NCI-H1092 (cell line): ENCODE measurements at places on chromosomes 12 and 14.

- DNase-seq: no peak
Observed at GRCh38 chr14:90656973-90657372, 159.3 kb downstream of the TTC7B start.

DNA sequence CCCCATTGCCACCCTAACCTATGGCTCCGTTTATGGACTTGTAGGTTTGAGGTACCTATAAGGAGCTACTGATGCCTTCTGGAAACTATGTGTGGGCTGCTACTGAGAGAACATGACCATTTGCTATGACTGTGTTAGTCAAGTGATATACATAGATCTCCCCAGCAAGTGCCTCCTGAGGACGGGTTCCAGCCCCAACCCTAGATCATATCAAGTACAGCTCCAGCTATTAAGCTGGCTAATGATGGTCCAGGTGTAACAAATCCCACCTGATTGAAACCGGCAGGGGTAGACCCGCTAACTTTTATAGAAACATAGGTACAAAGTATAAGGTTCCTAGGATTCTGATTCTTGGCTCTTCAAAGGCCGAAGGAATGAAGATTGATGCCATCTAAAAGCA is 23.7 kb downstream of the NINJ2 start:
- no peak for DNase-seq

- DNase-seq: no peak
Observed at GRCh38 chr12:49664591-49665239, 41.4 kb downstream of the PRPF40B start.

GRCh38 chr14:84726471-84726870 is 803.5 kb upstream of the FLRT2 start:
- DNase-seq: no peak

- DNase-seq: no peak
Observed at GRCh38 chr12:116542345-116542956, 16.7 kb upstream of the MAP1LC3B2 start.

- no peak for DNase-seq
Observed at GRCh38 chr14:54483073-54483745, 5.6 kb downstream of the GMFB start.

DNA sequence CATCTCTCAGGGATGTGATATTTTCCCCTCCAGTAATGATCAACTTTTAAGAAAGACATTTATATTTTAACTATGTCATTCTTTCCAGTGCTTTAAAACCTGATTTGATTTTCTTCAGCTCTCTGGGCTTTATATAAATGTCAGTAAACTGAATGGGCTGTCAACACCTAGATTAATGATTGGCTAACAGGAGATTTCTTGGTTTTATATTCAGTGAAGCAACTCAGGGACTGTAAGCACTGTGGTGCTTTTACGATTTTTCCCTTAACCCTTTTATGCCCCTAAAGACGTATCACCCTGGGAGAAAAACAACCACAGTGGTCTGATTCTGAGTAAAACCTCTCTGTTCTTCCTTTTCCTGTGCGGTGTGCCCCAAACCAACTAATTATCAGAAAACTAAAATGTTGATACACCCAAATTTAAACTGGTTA is 38.0 kb downstream of the PTGER2 start:
- DNase-seq: no peak

DNA sequence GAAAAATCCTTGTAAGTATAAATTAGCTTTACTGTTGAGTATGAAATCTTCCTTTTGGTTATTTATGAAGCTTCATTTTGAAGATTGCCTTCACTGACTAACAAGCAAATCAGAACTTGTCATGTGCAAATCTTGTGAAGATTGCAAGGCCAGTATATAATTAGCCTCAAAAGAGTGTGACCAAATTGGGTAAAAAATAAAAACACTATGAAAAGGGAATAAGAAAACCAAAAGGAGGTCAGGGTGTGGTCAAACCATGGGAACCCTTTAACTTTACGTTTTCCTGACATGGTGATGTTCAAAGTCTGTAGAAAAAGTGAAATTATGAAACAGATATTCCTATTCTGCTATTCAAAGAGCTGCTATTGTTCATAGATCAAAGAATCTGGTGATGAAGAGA is 230.3 kb downstream of the BCAT1 start:
- DNase-seq: no peak

DNA sequence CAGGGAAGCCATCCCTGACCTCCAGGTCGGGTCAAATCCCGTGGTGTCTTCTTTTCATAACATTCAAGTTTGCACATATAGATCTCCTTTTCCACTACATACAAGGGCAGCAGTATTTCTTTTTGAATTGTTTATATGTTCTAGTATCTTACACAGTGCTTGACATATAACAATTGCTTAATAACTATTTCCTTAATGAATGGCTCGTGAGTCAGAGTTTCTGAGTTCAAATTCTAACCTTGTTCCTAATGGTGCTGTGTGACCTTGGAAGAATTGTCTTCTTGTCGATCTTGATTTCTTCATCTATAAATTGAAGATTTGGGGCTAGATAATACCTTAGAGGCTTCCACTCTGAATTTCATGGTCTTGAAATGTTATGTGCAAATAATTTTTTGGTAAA is 57.2 kb upstream of the PELI2 start:
- DNase-seq: no peak

DNA sequence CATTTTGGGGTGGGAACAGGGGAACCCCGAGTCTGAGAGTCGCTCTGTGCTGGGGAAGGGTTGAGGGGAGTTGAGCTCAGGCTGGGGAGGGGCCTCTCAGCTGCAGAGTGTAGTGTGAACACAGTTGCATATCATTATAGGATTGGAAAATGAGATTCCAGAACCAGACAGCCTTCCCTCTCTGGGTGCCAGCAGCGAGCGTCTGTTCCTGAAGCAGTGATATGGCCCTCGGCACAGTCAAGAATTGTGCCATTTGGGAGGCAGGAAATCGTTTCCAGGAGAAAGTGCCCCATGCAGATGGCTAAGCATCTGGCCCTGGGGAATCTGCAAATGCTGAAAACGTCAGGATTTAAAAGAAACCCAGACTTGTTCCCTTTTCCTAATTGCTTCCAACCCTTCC is 70.4 kb upstream of the SFSWAP start:
- no peak for DNase-seq

DNA sequence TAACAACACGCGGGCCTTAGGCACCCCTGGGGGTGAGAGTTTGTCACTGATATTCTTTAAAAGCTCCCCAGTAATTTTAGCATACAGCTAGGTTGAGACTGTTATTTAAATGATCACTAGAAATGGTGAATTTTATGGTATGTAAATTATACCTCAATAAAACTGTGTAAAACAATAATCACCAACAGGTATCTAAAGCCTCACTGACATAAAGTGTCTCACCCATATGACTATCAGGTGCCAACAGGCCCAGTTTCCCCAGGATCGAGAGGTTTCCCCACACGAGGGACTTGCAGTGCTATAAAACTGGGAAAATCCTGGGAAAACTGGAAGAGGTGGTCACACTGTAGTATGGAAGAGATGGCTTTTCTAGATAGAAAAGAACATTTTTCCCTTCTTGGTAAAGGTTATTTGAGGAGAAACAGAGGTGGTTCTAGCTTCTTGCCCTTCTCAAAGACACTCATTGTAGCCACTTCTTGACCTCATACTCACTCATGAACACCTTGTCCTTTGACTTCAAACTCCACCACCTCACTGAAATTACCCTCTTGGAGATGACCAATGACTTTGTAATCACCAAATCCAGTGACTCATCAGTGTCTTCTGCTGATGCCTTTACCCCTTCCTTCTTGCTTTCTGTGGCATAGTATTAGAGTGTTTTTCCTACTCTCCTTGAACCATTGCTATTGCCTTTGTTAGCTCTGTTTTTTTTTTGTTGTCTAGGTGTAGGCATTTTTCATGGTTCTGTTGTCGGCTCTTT is 24.8 kb upstream of the NUBPL start:
- no peak for DNase-seq

DNA sequence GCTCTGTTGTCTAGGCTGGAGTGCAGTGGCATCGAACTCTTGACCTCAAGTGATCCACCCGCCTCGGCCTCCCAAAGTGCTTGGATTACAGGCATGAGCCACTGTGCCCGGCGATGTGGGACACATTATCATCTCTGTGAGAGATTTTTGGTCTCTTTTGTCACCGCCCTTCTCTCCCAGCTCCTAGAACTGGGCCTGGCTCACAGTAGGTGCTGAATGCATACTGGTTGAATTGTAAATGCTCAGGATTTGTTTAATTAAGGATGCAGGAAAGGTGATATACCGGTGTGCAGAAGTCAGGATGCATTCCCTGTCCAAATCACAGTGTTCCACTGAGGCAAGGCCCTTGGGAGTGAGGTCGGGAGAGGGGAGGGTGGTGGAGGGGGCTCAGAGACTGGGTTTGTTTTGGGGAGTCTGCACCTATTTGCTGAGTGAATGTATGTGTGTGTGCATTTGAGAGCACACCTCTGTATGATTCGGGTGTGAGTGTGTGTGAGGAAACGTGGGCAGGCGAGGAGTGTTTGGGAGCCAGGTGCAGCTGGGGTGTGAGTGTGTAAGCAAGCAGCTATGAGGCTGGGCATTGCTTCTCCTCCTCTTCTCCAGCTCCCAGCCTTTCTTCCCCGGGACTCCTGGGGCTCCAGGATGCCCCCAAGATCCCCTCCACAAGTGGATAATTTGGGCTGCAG is 1.0 kb upstream of the KRT18 start:
- DNase-seq: no peak

GRCh38 chr12:46065412-46066166 is 75.2 kb upstream of the SCAF11 start:
- DNase-seq: no peak

DNA sequence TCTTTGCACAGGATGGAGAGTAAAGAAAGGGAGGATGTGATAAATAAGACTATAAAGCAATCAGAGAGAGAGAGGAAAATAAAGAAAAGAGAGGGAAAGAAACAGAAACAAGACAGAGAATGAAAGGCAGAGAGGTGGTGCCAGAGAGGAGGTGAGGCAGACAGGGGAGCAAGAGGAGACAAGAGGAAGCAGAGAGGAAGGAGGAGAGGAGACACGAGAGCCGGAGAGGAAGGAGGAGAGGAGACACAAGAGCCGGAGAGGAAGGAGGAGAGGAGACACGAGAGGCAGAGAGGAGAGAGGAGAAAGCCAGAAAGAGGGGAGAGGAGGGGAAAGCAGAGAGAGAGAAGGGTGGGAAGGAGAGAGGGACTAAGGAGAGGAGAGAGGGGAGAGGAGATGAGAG is 125.2 kb downstream of the PAPOLA start:
- no peak for DNase-seq

DNA sequence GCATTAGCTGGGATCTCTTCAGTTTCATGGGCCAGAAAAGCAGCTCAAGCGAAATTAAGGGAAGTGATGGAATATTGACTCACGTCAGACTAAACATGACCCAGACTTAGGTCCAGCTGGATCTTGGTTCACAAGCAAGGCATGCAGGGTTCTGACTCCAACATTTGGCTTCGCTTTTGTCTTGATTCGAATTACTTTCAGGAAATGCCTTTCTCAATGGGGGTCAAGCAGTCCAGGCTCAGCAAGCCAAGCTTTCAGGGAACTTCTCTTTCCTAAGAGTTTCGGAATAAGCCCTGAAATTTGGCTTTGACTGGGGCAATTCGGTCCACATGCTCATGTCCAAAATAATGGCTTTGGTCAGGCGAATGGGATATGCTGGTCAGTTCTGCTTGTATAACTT is 678.7 kb upstream of the TMEM132C start:
- no peak for DNase-seq

- no peak for DNase-seq
Observed at GRCh38 chr12:95790917-95791849, 619 bp upstream of the NTN4 start.

- DNase-seq: no peak
Observed at GRCh38 chr12:6620137-6620884, 13.1 kb upstream of the CHD4 start.

GRCh38 chr14:73500360-73500759 is 9.6 kb downstream of the RIOX1 start:
- DNase-seq: no peak

- no peak for DNase-seq
Observed at GRCh38 chr12:10718279-10718821, 4.8 kb downstream of the YBX3 start.

DNA sequence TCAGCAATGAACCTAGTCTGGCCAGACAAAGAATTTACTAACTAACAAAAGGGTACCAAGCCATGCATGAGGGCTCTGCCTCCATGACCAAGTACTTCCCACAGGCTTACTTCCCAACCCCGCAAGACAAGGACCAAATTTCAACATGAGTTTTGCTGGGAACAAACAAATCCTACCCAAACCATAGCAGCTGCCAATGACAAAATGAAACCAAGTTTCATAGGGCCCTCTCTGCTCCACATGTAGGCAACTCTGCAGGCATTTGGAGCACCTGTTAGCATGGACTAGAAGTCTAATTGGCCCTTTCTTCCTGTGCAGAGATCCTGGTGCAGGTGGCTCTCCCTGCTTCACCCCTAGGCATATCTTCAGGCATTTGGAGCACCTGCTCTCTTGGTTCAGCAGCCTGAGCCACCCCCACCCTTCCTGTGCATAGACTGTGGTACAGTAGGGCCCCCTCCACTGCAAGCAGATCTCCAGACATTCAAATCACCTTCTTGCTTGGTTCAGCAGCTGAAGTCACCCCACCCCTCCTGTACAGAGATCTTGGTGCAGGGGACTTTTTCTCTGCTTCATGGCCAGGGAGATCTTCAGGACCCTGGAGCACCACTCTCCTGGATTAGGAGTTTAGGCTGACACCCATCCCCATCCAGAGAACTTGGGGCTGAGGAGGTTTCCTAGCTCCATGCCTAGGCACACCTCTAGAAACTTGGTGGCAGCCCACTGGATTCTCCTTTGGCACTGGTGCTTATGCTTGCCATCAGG is 308.7 kb downstream of the RPAP3 start:
- no peak for DNase-seq

DNA sequence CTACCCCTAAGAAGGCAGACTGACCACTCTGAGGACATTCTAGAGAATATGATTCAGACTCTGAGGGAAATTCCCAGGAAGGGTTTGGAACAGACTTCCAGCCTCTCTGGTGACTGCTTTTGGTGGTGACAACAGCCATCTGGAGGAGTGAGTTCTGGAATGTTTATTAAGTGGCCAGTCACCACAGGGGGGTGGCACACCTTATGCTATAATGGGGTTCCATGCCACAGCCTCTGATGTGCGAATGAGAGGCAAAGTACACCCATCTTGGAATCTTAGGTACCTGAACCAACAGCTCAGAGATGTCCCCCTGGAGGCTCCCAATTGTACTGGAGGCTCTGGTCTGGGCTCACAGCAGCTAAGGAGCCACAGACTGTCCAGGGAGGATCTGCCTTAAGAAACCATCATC is 9.5 kb upstream of the TINF2 start:
- DNase-seq: no peak

DNA sequence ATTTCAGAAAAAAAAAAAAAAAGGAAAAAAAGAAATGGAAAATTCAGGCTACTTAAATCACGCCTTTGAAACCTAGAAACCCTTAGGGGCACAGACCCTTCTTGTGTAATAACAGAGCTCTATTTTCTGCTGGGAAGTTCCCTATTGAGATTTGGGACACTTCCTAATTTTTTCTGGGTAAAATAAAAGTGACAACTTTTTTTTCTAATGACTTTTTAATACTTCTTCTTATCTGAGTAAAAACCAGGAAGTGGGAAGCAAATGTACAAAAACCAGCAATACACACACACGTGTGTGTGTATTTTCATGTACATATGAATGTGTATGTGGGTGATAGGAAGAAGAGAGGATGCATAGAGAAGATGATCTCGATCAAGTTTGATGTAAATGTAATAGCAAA is 35.8 kb downstream of the ETV6 start:
- no peak for DNase-seq
